ENCODE measurements at places on chromosomes 12 and 14. TPM values are rescaled to one million over a fixed set of nuclear protein-coding genes. Genes with fewer than 3 reads are reported as not detected.

Gene FITM1
- 0.13 TPM for total RNA-seq

Gene RNASE9
- not detected for total RNA-seq

Gene SERPINA10
- not detected for total RNA-seq

Gene SERPINA5
- total RNA-seq, result 0.29 TPM

Gene ZFYVE1
- total RNA-seq, result 8.9 TPM

Gene BCL2L14
- not detected for total RNA-seq

Gene RAPGEF3
- 0.57 TPM for total RNA-seq

Gene KLRC2
- total RNA-seq, result 1.4 TPM

Gene PAPLN
- total RNA-seq, result 10.4 TPM

Gene FLRT2
- total RNA-seq, result 3.3 TPM

Gene RASAL1
- 0.28 TPM for total RNA-seq

Gene MYF5
- total RNA-seq, result not detected

Gene KRT3
- not detected for total RNA-seq

Gene ING4
- total RNA-seq, result 12.4 TPM

Gene KTN1
- 114 TPM for total RNA-seq

Gene WNT1
- total RNA-seq, result not detected

Gene TRPV4
- 0.10 TPM for total RNA-seq

Gene DHRS7
- total RNA-seq, result 79.3 TPM

Gene LGR5
- total RNA-seq, result not detected

Gene FLVCR2
- 2.3 TPM for total RNA-seq

Gene PAX9
- 1.8 TPM for total RNA-seq

Gene NTN4
- total RNA-seq, result 54.5 TPM

Gene RIC8B
- 9.8 TPM for total RNA-seq

Gene KRT78
- not detected for total RNA-seq

Gene KRT80
- total RNA-seq, result 58.9 TPM

Gene CCDC177
- not detected for total RNA-seq

Gene OR10G3
- not detected for total RNA-seq

Gene ITGB7
- total RNA-seq, result 0.56 TPM

Gene LBHD2
- not detected for total RNA-seq

Gene JAG2
- 24.5 TPM for total RNA-seq

Gene RNASE3
- not detected for total RNA-seq

Gene TPPP2
- total RNA-seq, result not detected

Gene CPNE6
- total RNA-seq, result not detected

Gene ACADS
- total RNA-seq, result 11.6 TPM

Gene DLK1
- 0.44 TPM for total RNA-seq

Gene NANOG
- total RNA-seq, result not detected

Gene CD163
- total RNA-seq, result not detected

Gene SSPN
- 0.38 TPM for total RNA-seq

Gene LYZ
- total RNA-seq, result not detected

All from A549 treated with CpdA at 1 μM for 4 hours (cell line).